Activated T-cell treated with anti-CD3 and anti-CD28 coated beads, Interleukin-2, amount 50 U/mL, for 4 hours (primary cell): ENCODE measurements at places on chromosomes 4 and X. TPM values are rescaled to one million over a fixed set of nuclear protein-coding genes. Genes with fewer than 3 reads are reported as not detected.

DNA sequence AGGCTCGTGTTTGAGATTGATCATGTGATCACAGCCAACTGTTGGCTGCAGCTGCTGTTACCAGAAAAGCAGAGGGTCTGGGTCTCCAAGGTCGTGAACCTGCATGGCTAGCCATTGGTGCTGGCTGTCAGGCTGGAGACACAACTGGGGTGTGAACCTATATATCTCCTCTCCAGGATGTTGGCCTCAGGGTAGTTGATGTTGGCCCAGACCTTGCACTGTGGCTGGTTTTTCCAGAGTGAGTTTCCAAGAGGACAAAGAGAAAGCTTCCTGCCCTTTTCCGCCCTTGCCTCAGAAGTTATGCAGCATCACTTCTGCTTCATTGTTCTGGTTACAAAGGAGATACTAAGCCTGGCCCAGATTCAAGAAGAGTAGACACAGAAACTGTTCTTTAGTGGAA, 607.8 kb upstream of the HS3ST1 start:
- no peak for DNase-seq

The GSX2 gene
- not detected for total RNA-seq

DNA sequence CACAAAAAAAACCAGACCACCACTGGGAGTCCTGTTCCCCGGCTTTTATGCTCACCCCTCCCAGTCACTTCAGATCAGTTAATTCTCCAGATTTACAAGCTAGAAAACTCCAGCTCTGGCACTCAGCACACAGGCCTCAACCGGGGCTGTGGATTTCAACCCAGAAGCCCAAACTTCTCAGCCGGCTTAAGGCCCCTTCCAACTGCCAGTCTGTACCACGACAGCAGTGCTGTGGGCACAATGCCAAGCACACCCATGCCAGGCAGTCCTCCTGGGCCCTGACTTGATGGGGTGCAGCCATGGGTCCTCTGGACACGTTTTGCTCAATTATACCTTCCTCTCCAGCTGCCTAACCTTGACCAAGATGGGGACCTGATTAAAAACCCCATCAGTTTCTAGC, 12.2 kb downstream of the SOD3 start:
- DNase-seq, result no peak

The DOK7 gene
- not detected for total RNA-seq

GRCh38 chr4:47359891-47360290, 103.6 kb downstream of the COMMD8 start:
- no peak for DNase-seq

The P2RY10 gene
- total RNA-seq, result 12.7 TPM

DNA sequence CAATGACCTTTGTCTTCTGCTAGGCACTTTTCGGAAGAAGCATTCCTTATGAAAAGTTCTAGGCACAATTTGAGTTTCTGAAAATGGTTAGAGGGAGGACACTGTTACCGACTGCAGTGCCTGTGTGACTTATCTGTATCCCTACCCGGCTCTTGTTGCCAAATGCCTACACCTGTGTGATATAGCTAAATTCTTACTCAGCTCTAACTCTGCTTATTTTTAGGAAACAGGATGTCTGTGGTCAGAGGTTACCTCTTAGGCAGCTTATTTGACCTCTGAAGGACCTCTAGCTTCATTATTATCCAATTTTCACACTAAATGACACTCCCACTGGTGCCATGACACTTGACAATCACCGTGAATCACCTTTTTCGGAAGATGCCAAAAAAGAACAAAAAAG, 561.1 kb upstream of the SMIM31 start:
- no peak for DNase-seq
